ENCODE measurements at places on chromosomes 12 and 14.

- no peak for DNase-seq
Observed at GRCh38 chr14:76976240-76977005, 52.1 kb downstream of the IRF2BPL start.

GRCh38 chr12:90741611-90742010, 213.4 kb downstream of the CCER1 start:
- no peak for DNase-seq

DNA sequence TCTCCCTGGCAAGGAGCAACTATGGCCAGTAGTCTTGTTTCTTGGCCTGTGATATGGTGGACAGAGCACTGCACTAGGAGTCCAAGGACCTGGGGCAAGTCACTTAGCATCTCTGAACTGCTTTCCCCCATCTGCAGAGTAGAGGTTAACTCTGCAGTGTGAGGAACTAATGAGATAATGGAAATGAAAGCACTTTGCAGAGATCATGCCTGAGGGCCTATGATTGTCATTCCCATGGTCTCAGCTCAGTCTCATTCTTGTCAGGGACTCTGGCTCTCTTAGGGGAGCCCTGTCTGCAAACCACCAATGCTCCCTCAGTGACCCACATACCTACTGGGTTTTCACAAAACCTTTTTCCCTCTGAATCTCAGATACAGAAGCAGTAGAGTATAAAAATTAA, 6.5 kb upstream of the PNMA1 start:
- DNase-seq, result no peak

DNA sequence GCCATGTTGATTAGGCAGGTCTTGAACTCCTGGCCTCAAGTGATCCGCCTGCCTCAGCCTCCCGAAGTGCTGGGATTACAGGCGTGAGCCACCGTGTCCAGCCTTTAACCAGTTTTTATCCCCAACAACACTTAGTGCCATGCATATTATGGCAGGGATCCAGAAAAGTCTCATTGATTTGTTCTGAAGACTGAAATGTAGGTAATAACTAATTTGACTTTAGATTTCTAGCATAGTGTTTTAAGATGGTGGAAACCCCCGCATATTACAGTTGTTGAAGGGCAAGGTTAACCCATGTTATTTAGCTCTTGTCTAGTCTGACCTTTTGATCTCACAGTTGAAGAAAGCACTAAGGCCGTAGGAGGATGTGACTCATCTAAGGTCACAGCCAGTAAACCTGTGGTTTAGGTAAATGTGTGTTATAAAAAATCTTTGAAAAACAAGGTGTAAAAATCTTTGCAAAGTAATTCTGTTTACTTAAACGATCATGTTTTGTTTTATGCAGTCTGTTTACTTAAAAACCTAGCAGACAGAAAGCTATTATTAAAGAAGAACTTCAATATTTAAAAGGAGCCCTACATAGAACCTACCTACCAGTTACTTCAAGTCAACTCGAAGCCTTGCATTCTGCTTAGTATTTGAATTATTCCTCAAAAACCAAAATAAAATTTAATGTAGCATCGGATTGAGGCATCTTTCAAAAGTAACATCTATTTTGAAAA, 24.8 kb downstream of the BICDL1 start:
- DNase-seq, result no peak

GRCh38 chr14:58864751-58865513, 227.2 kb downstream of the DACT1 start:
- DNase-seq, result no peak

- DNase-seq, result no peak
Observed at GRCh38 chr14:50559990-50560930, at the start of gene ATL1. Gene ATL1, plus strand, starts transcription at chr14:50560145. Its CDS starts 121 bp downstream, at chr14:50560266.

GRCh38 chr12:93713060-93713459, 35.9 kb downstream of the CRADD start:
- no peak for DNase-seq

DNA sequence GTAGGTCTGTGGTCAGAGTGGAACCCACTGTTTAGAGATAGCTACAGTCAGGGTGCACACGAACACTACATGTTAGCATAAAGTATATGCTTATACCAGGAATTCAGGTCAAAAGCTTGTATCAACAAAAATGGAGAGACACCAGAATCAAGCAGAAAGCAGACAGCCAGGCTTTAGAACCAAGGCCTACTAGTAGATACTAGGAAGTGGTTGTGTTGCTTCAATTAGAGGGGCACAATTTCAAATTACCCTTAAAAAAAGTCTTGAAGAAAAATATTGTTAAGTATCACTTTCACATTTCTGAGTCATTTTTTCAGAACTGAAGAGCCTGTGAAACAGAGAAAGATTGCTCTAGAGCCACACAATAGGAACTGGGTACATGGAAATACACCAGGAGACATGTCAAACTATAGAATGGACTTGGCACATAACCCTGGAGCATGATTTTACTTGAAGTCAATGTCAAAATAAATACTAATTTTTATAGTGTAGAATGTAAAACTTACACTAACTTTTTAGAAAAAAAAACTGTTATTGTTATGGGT, 41.6 kb downstream of the LRRC9 start:
- no peak for DNase-seq

- DNase-seq, result no peak
Observed at GRCh38 chr12:122982477-122982815, 2.0 kb downstream of the ARL6IP4 start.

DNA sequence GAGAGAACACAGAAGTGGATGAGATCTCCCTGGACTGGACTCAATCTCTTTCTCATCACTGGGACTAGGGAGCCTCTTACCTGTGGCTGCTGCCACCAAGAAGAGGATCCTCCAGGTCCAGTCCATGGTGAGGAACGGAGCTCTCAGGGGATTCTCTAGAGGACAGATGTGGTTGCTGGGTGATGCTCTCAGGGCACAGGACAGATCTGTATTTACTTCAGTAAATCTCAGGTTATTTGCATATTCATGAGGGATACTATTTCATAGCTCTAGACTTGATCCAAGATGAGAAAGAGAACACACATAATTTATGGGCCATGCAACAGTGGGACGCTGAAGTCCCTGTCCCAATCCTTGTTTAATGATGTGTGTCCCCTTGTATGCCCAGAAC, 460.5 kb downstream of the TMEM121 start:
- no peak for DNase-seq

GRCh38 chr12:18897823-18898222, 159.9 kb downstream of the CAPZA3 start:
- DNase-seq, result no peak

GRCh38 chr12:123573870-123574269, 10.5 kb upstream of the TMED2 start:
- no peak for DNase-seq

GRCh38 chr12:8689681-8690080, 8.1 kb upstream of the RIMKLB start:
- no peak for DNase-seq

DNA sequence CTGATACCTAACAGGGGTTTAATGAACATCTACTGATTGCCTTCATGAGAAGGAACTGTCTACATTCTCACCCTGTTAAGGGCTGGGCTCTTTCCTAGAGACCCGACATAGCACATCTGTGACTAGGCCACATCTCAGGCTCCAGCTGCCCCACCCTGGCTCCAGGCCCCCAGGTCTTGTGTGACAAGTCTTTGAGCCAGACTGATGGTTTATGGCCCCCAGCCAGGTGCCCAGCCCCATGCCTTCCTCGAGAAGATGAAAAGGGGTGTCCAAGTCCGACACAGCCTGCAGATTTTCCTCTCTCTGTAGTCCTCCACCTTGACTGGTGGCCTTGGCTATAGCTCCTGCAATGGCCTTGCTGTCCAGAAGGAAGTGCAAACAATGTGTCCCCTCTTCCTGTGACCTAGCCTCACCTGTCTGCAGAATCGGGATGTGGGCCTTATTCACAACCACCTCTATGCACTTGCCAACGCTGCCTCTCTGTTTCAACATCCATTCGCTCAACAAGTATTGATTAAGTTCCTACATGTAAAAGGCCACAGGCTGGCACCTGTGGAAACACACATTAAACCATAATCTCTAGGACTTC, 4.2 kb downstream of the ACTN1 start:
- no peak for DNase-seq

GRCh38 chr12:93783832-93784231, 106.7 kb downstream of the CRADD start:
- DNase-seq, result no peak

GRCh38 chr12:8156845-8157244, at the start of gene ZNF705A:
Gene ZNF705A, plus strand, starts transcription at chr12:8157015. Its CDS starts 15,611 bp downstream, at chr12:8172626.
- DNase-seq, result no peak

GRCh38 chr12:109239179-109239578, 69.9 kb downstream of the FOXN4 start:
- no peak for DNase-seq

DNA sequence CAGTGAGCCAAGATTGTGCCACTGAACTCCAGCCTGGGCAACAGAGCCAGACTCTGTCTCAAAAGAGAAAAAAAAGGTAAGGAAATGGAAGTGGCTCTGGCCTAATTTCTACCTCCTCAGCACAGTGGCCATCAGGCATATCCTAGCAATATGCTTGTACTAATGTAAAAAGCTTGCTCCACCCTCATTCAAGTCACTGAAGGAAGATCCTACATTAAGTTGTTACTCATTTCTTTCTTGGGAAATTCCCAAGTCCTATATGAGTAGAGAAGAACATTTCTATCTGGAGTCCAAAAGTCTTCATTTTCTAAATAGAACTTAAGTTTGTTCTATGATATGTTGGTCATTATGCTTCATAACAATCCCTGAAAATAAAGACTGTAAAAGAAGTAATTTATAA, 67.3 kb upstream of the HOXC13 start:
- DNase-seq, result no peak

DNA sequence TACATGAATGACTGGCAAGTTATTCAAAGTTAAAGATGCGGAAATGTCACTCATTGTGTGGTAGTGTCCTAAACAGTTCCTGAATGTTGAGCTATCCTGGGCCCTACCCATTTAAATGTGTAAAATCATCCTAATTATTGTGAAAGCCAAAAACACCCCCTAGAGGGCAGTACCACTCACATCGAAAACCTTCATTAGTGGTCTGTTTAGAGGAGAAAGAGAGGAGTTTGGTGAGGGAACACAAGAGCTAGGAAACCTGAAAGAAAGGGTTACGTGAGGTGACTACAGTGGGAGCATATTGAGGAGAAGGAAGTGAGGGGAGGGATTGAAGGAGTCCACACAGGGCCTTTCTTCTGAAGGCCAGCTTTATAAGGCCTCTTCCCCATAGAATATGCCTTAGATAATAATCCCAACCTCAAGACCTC, 2.5 kb upstream of the TEP1 start:
- peak; percentile 22 for DNase-seq

DNA sequence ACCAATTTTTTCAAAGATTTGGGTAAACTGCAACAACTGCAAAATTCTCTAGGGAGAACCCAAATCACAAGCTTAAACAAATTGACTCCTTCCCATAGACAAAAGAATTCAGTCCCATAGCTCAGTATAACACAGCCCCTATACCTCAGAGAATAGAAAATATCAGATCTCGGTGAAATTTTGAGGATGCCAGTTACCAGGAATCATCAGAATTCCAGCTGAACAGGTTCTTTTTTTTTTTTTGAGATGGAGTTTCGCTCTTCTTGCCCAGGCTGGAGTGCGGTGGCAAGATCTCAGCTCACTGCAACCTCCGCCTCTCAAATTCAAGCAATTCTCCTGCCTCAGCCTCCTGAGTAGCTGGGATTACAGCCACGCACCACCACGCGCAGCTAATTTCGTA, 36.7 kb downstream of the ZFYVE1 start:
- DNase-seq, result no peak

GRCh38 chr14:44854114-44854513, 107.6 kb downstream of the KLHL28 start:
- DNase-seq, result no peak

DNA sequence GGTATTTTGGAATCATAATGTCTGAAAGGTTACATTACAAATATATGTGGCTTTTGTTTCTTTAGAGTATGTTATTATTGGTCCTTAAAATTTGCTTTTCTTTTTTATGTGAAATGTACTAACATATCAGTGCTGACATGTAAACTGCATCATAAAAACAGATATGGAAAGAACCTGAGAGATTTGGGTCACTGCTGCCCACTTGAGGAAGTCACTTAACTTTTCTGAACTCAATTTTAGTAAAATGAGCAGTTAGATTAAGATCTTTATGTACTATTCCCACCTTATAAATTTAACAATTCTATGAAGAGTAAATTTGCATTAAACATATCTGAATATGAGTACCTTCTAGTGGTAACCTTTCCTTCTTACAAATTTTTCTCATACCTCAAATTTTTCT, 7.5 kb downstream of the PTGR2 start:
- DNase-seq, result no peak

DNA sequence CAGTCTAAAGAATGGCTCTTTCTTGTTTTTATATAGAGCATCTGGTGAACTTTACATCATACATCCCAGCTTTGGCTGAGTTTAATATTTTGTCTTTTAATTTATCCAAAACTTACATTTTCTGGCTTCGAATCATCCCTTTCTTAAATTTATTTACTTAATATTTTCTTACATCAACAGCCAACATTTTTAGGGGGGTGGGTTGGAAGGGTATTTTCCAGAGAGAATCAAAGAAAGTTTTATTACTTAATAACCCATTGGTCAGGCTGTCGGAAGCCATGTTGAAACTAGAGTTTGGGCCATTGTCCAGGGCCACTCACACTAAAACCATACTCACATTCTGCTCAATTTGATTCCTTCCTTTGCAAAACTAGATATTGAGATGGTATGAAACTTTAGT, 220.2 kb downstream of the AEBP2 start:
- DNase-seq, result no peak

DNA sequence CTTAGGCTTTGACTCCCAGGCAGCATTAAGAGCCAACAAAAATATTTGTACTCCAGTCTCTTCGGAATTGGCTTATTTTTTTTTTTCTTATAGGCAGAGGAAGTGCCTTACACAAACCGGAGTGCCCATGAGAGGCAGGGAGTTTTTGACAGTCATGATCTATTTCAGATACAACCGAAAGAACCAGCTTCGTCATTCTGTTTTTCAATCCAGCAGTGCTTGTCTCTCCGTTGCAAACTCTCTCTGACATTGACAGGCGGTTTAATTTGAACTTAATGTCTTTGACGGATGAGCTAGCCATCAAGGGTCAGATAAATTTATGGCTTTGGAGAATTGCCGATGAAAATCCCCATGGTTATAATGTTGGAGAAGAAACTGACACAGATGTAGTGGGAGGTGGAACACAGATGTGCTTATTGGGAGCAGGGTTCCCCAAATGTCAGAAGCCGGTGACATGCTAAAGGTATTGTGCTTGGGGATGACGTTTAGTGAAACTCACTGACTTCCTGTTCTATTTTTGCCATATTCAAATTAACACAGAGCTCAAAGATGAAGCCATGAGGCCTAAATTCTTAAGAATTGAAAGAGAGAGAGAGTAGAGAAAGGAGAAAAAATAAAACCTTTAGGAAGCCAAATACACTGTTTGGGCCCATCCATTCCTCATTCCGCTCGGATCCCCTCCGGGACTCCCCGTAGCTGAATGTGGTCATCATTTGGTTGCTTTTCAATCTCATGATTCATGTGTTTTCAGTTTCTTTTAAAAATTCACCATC, 59.7 kb downstream of the PLXNC1 start:
- DNase-seq, result no peak

GRCh38 chr12:99833397-99833796, 151.3 kb downstream of the ANKS1B start:
- no peak for DNase-seq

- no peak for DNase-seq
Observed at GRCh38 chr12:20483776-20484175, 115.4 kb downstream of the PDE3A start.

GRCh38 chr12:40727774-40728483, 35.7 kb downstream of the CNTN1 start:
- no peak for DNase-seq
